GM23248 (cell line): ENCODE measurements at places on chromosomes 5 and 9.

- DNase-seq = no peak
Measured at GRCh38 chr5:116375926-116376325, 198.7 kb downstream of the SEMA6A start.

GRCh38 chr5:78518365-78519197 is 130.0 kb downstream of the LHFPL2 start:
- DNase-seq = peak; percentile 93

DNA sequence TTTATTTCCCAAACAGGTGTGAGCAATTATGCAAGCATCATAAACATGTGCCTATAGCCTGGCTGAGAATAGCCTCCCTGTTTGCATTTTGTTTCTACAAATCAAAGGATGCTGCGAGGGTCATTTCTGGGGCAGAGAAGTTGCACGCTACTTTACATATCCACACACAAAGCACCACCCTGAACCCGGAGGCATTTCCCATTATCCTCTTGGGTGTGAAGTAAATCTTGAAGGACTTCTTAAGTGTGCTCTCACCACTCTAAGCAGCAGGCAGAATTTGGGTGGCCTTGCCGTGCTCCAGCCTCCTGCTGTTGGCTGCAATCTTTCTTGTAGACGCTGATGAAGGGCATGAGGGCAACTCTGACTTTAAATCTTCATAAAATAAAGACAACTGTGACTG is 124.0 kb upstream of the TLE4 start:
- no peak for DNase-seq

DNA sequence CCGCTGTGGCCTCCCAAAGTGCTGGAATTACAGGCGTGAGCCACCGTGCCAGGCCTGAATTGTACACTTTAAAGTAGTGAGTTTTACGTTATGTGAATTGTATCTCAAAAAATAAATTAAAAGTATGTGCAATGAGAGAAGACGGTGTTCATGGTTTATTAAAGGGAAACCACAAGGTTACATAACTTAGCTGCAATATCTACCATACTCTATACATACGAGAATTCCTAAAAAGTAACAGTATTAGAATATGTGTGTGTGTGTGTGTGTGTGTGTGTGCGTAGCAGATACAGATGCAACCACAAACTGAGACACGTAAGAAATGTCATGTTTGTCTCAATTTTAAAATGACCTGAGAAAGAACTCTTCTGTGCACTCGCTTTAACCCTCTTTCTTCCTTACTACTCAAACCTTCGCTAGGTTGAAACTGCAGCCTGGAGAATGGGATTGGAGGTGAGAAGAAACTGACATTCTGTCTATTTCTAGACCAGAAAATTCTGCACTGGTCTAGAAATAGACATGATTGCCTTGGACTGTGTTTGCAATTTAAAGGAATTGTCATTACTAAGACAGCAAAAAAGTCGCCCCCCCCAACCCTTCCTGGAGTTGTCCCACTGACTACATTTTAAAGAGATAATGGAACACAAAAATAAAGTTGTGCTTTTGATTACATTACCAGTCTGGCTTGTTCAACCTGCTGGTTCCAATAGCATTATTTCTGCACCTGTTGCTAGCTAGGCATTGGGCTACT is 167.0 kb downstream of the RGS3 start:
- no peak for DNase-seq

- DNase-seq = peak; percentile 85
Measured at GRCh38 chr5:74639807-74640449, 600 bp downstream of the ENC1 start.
